CD4-positive, alpha-beta T cell (primary cell): ENCODE measurements at places on chromosomes 12 and 14. TPM values are rescaled to one million over a fixed set of nuclear protein-coding genes. Genes with fewer than 3 reads are reported as not detected.

DNA sequence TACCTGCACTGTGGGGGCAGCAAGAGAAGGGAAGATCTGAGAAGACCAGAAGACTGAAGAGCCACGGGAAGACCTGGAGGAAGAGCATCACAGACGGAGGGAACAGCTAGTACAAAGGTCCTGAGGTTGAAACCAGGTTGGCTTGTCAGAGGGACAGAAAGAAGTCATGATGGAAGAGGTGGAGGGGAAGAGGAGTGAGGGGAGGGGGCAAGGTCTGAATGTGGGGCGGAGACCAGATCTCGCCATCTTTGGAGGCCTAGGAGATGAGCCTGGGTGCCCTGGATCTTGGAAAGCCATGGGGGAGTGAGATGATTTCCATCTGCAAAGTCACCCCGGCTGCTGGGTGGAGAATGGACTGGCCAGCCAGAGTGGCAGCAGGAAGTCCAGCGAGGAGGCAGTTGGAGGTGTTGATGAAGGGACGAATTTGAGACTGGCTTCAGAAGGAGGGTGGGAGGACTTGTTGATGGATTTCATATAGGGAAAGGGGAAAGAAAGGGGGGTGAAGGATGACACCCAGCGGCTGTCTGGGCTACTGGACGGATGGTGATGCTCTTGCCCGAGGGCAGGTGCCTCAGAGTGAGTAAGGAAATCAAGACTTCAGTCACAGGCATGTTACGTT is 14.6 kb upstream of the UBC start:
- H3K4me3 ChIP-seq, result peak overlapping the region; percentile 69
- DNase-seq, result no peak
- H3K36me3 ChIP-seq, result no peaks in the 10 kb centered on the region
- H3K4me1 ChIP-seq, result peaks cover 22% of the 10 kb centered on the region

- DNase-seq, result no peak
- H3K4me3 ChIP-seq, result no peak overlapping the region
- peaks cover 18% of the 10 kb centered on the region for H3K4me1 ChIP-seq
- no peaks in the 10 kb centered on the region for H3K36me3 ChIP-seq
- no peaks in the 10 kb centered on the region for H3K27me3 ChIP-seq
Observed at GRCh38 chr14:23164949-23165348, 18.5 kb downstream of the SLC7A8 start.

The ZFYVE26 gene
- total RNA-seq, result 23.2 TPM

The MMP19 gene
- not detected for total RNA-seq

DNA sequence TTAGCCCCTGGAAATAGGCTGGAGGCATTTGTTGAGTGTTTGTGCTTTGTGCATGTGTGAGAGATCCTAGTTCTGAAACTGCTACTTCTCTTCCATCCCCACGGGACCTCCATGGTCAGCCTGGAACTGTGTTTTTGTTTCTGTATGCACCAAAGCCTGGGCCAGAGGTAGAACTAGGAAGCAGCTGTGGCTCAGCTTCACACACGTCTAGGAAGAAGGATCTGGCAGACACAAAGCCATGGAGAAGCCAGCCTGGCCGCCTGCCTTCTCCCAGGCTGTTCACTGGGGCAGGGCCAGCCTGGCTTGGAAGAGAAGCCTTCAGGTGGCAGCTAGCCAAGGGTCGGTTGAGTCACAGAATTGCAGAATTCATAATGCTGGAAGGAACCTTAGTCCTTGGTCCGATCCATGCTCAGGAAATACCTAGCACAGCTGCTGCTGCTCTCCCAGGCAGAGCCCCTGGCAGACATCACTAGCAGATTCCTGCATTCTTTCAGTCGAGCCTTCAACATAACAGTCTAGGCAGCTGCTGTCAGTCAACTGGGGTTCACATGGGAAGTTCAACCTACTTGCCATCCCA is 27.0 kb downstream of the RIN3 start:
- no peaks in the 10 kb centered on the region for H3K36me3 ChIP-seq
- DNase-seq, result no peak

The CCND2 gene
- total RNA-seq, result 163 TPM

- H3K4me3 ChIP-seq, result no peak overlapping the region
- no peaks in the 10 kb centered on the region for H3K27me3 ChIP-seq
- H3K4me1 ChIP-seq, result no peaks in the 10 kb centered on the region
- no peak for DNase-seq
Observed at GRCh38 chr14:31410048-31410650, 10.2 kb downstream of the HEATR5A start.
